ENCODE measurements at places on chromosomes 1 and 21.
A peak's percentile ranks its signal among the peaks of the same experiment; 100 is the strongest.

- peak; percentile 54 for DNase-seq
Observed at GRCh38 chr21:38989745-38990423, 184.2 kb downstream of the ETS2 start.

DNA sequence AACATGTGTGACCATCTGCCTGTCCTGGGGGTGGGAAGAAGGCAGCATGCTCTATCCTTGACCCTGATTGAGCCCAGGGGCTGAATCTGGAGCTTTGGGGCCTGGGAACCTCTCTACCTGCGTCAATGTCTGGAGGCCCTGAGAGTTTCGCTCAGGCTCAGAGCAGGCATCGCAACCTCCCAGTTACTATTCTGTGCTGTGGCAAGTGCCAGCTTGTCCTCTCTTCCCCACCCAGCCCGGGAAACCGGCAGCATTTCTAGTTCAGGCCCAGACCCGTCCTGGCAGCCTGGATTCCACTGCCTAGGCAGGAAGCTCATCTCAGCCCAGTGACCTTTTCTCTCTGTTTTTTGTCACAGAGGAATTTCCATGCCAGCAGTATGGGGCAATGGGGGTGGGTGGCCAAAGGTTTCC is 10.0 kb upstream of the IRF6 start:
- peak; percentile 100 for DNase-seq

- no peak for DNase-seq
Observed at GRCh38 chr1:233269656-233270055, 25.9 kb downstream of the PCNX2 start.

DNA sequence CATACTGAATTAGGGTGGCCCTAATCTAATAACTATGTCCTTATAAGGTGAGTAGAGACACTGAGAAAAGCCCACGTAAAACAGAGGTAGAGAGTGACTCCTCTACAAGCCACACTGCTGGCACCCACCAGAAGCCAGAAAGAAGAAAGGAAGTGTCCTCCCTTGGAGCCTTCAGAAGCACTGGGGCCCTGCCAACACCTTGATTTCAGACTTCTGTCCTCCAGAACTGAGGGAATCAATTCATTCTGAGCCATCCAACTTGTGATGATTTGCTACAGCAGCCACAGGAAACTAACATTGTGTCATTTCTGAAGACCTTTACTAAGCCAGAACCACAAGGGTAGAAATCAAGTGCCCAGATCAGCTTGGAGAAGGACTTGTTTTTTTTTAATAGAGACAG is 15.0 kb downstream of the GNB1 start:
- no peak for DNase-seq

DNA sequence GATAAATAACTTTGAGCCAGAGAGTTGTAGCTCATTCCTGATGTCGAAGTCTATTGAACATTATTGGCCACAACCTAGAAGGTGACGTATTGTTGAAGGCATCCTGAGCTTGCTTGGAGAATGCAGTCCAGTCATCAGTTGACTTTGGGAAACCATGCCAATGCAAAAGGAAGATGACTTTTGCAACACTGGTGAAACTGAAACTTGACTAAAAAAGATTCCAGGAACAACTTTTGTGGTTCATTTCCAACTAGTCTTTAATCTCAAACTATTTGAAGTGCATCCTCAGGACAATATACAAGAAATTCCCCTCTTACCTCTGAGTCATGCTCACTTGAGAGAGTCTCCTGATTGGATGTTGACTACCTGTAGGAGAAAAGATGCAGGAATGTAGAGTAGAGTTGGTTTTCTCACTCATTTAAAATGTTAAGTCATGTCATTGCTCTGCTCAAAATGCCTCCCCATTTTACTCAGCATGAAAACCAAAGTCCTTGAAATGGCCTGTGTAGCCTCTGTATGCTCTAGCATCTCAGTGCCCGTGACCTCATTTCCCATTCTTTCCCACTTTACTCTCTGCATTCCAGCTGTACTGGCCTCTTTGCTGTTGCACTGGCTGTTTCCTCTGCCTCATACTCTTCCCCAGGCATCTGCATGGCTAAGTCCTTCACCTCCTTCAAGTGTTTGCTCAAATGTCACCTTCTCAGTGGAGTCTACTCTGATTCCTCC is 24.4 kb upstream of the LEPR start:
- no peak for DNase-seq

- no peak for DNase-seq
Observed at GRCh38 chr1:116908820-116909511, 750 bp upstream of the PTGFRN start.

- DNase-seq: no peak
Observed at GRCh38 chr1:34870395-34870794, 10.8 kb upstream of the SMIM12 start.

DNA sequence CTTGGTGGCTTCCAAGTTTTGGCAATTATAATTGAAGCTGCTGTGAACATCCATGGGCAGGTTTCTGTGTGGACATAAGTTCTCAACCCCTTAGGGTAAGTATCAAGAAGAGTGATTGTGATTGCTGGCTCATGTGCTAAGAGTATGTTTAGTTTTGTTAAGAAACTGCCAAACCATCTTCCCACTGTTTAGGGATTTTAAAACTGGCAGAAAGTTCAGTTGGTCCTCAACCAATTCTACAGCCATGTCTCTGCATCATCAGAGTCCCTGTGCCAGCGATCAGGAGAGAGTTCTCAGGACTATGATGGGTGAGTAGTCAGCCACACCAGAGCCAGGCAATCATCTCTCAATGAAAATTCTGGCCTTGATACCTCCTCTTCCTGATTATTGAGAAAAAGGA is 193.8 kb downstream of the ZC3H11B start:
- DNase-seq: no peak

Data from epithelial cell of prostate (primary cell).